ENCODE measurements at places on chromosomes 5 and 9.

DNA sequence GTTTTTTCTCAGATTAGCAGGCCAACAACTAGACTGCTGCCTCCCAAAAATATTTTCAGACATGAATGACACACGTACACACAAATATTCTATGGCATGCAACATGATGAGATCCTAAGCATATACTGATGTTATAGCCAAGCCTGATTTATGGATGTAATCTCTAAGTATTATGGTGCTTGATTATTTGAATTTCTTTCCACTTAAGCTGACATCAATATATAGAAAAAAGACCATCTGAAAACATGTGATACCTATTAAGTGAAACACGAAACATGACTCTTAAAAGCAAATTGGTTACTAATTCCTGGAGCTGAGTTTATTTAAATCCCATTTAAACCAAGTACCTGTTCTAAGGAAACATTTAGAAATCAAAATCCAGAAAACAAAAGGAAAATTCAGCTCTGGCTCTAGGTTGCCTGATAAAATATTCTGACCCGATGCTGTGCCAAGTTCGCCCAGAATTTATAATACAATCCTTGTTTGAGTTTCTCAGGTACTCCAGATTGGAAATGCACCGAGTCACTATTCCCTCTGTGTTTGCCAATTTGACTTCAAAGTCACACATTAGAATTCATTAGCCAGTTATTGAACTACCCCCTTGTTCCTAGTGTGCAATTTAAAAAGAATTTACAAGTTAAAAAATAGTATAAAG lies 548.6 kb downstream of the CSNK1G3 start:
- DNase-seq, result no peak

- DNase-seq, result no peak
These were observed 77.0 kb upstream of the RASA1 start for GRCh38 chr5:87190687-87191086.

- peak; percentile 89 for DNase-seq
These were observed 58.3 kb downstream of the PFDN1 start for GRCh38 chr5:140244525-140245025.

DNA sequence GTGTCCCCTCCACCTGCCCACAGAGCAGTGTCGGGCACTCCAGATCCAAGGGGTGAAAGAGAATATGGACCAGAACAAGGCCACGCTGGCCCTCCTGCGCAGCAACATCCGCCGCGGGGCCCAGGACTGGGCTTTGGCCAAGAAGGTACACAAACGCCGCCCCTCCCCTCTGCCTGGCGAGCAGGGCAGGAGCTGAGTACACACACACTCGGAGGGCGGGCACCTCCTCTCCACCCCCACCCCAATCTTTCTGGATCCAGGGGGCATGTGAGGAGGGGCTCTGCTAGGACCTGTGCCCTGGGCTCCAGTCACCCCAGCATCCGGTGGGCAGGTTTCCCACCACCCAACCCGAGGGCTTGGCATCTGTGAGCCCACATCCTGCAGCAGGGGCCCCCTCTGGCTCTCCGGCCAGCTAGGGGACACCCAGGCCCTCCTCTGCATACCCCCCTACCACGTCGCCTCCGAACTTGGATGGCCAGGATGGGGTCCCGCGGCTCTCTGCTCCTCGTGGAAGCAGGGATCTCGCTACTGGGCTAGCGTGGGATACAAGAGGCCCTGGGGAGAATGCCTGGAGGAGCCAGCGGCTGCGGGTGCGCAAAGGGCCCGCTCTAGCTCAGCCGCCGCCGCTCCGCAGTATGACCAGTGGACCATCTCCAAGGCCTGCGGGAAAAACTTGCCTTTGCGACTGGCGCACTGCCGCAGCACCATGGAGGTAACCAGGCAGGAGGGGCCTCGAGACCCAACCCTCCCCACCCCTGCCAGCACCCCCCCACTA lies 3.1 kb downstream of the CCDC183 start:
- no peak for DNase-seq

DNA sequence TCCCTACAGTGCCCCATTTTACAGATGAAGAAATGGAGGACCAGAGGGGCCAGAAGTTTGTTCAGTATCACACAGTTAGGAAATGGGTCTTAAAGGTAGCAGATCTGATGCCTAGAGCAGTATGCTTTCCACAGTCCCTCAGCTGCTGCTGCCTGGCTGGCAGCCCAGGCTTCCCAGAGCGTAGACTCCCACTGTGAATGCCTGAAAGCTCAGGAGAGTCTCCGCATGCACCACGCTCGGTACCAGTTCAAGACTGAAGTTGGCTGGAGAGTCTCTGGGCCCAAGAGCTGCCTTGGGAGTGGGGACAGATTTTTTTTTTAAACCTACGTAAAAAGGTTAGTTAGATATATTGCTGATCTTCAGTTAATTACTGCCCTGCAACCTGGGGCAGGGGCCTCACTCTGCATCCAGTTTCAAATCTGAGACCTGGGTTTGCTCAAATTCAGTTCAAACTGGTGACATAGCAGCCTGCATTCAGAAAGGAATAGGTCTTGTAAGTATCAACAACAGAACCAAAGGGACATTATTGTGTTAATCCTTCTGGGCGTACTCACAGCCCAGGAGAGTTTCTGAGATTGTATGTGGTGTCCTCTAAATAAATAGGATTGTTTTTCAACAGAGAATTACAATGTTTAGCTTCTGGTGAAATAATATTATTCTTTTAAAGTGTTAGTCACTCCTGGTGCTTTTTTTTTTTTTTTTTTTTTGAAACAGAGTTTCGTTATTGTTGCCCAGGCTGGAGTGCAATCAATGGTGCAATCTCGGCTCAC lies 8.3 kb downstream of the NANS start:
- no peak for DNase-seq

GRCh38 chr5:103021314-103021713 lies 98.6 kb downstream of the GIN1 start:
- no peak for DNase-seq

DNA sequence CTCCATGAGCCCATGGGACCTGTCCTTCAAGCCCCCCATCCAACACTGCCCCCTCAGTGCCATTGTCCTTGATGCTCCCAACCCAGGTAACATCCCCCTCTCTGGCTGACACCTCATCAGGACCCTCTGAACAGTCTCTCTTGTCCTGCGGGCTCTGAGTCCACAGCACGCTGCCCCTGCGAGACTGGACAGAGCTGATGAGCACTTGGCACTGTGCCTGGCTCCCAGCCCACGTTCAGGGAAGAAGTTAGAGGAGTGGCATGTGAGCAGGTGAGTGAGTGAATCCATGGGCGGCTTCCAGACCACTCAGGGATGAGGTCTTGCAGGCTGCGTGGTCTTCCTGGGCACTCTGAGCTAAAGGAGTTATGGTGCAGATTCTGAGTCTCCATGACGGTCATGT lies 70.7 kb downstream of the PAX5 start:
- DNase-seq, result peak; percentile 60

DNA sequence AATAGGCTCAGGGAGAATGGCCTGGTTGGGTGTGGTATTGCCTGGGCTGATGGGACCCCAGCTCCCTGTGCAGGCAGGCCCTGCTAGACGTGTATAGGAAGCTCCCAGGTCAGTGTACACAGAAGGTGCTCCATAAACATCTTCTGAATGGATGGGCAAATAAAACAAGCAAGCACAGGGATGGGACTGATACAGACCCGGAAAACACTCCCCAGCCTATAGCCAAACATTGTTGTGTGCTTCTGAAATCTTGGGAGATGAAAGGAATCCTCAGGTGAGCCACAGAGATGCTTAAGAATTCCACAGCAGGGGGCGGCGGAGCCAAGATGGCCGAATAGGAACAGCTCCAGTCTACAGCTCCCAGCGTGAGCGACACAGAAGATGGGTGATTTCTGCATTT lies 151.8 kb downstream of the ENTREP1 start:
- no peak for DNase-seq

DNA sequence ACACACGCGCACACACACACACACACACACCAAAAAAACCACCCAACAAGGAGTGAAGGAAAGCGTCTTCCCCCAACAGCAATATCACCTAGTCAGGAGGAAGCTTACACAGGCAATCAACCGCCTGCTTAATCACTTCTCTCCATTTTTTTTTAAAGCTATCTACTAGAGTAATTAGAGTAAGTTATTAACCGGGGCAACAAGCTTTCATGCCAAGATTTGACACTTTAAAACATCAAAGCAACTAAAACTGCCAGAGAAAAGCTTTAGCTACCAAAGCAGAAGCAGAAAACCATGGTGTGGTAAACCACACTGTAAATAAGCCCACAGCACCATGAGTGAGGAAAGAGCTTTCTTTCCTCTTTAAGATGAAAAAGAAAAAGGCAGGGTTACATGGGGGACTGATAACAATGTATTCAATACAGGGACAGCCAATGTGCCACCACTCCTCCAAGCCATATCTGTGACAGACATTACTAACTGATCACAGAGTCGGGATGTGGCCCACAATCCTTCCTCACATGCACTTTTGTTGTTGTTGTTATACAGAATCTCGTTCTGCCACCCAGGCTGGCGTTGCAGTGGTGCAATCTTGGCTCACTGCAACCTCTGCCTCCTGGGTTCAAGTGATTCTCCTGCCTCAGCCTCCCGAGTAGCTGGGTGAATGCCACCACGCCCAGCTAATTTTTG lies 282.1 kb downstream of the CRB2 start:
- no peak for DNase-seq

DNA sequence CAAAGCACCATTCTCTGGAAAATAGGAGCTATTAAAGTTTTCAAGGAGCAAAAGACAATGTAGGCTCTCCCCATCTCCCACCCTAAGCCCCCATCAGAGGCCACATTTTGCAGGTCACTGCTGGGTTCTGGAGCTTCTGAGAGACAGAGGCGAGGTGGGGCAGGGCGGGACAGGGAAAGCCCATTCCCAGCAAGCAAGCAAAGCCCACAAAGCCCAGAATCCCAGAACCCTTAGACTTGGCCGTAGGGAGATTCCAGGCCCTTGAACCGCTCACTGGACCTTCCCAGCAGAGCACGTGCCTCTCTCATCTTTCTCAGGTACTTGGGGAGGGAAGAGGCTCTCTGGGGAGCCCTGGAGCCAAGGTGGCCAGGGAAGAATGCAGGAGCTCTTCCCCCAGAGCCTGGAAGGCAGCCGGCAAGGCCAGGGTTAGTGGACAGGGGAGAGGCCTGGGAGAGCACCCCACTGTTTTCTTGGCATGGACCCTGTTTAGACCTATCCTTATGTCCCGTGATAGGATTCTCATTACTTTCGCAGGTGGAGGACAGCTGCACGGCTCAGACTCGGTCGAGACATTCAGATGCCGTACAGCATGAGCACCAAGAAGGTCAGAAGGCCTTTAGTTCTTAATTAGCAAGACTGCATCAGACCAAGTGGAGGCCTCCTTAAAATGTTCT lies 52.4 kb downstream of the ZNF354C start:
- no peak for DNase-seq

GRCh38 chr5:135439231-135440205 lies 7.6 kb downstream of the DCANP1 start:
- peak; percentile 73 for DNase-seq

DNA sequence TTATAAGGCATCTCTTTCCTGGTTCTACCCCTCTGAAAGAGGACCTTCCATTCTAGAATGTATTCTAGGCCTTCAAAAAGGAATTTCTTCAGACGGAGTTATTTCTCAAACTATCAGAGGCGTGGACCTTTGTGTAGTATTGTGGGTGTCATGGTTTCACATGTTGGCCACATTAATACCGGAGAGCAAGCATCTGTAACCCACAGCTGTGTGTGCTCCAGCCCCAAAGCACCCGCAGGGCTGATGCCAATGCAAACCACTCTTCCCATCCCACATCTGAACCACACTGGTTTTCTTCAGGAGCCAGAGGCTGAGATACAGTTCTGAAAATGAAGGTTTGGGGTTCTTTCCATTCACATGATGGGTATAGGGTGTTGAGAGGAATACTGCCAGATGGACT lies 127.1 kb downstream of the BNC2 start:
- no peak for DNase-seq

DNA sequence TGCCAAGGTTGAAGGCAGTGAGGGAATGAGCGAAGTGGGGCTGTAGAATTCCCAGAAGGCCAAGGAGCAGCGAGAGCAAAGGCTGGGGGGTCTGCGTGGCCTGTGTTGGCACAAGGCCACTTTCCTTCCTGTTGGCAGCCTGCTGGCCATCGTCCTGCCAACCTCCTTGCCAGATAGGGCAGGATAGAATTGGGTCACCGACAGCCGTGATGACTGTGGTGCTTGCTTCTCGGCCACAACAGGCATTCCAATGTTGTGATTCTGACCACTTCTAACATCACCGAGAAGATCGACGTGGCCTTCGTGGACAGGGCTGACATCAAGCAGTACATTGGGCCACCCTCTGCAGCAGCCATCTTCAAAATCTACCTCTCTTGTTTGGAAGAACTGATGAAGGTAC lies 18.9 kb downstream of the TRIP13 start:
- DNase-seq, result no peak

- DNase-seq, result no peak
These were observed 536.5 kb upstream of the ZNF462 start for GRCh38 chr9:106326493-106326892.

GRCh38 chr9:116940614-116941215 lies 253.6 kb downstream of the TRIM32 start:
- no peak for DNase-seq

DNA sequence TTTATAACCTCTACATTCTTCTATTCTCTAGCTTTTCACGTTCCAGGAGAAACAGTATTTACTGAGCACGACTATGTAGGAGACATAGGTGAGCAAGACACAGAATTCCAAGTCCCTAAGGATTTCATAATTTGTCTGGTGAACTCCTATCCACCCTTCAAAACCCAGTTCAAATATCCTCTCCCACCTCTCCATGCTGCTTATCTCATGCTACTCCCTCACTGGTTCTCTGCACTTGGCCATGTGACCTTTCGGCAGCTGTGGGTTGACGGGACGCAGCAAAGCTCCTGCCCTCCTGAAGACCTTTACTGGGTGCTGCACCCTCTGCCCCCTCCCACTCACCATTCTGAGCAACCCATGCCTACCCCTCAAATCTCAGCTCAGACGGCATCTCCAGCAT lies 173.2 kb downstream of the RGS3 start:
- DNase-seq, result peak; percentile 31

DNA sequence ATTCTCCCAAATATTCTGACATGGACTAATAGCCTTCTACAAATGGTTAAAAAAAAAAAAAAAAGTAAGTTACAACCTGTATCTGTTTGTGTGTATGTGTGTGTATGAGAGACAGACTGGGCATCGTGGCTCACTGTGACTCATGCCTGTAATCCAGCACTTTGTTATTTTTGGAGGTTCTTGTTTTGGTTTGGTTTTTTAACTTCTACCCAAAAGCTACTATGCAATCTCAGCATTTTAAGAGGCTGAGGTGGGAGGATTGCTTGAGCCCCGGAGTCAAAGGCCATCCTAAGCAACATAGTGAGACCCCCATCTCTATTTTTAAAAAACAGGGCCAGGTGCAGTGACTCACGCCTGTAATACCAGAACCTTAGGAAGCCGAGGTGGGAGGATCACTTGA lies 17.6 kb upstream of the HAVCR1 start:
- DNase-seq, result no peak
